ENCODE measurements at places on chromosomes 1 and 21. TPM values are rescaled to one million over a fixed set of nuclear protein-coding genes. Genes with fewer than 3 reads are reported as not detected.
A peak's percentile ranks its signal among the peaks of the same experiment; 100 is the strongest.

DNA sequence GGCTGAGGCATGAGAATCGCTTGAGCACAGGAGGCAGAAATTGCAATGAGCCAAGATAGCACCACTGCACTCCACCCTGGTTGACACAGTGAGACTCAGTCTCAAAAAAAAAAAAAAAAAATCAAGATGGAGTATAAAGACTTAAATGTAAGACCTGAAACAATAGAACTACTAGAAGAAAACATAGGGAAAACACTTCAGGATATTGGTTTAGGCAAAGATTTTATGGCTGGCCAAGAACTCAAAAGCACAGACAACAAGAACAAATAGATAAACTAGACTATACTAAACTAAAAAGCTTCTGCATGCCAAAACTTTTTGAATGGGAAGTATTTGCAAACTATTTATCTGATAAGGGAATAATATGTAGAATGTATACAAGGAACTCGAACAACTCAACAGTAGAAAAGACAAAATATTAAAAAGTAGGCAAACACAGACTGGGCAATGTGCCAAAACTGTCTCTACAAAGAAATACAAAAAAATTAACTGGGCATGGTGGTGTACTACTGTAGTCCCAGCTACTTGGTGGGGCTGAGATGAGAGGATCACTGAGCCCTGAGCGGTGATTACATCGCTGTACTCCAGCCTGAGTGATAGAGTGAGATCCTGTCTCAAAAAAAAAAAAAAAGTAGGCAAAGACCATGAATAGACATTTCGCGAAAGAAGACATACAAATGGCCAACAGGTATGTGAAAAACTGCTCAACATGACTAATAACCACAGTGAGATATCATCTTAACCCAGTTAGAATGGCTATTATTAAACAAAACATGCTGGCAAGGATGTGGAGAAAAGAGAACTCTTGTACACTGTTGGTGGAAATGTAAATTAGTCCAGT is 25.3 kb downstream of the DTL start:
- H3K4me3 ChIP-seq: no peak overlapping the region
- no peak for DNase-seq
- peaks cover 3% of the 10 kb centered on the region for H3K4me1 ChIP-seq
- peak overlapping the region; percentile 30 for H3K27ac ChIP-seq
- peaks cover 69% of the 10 kb centered on the region for H3K36me3 ChIP-seq

GRCh38 chr1:92070892-92071291 is 4.3 kb downstream of the SETSIP start:
- H3K27ac ChIP-seq: no peak overlapping the region
- DNase-seq: no peak
- peaks cover 4% of the 10 kb centered on the region for H3K27me3 ChIP-seq

DNA sequence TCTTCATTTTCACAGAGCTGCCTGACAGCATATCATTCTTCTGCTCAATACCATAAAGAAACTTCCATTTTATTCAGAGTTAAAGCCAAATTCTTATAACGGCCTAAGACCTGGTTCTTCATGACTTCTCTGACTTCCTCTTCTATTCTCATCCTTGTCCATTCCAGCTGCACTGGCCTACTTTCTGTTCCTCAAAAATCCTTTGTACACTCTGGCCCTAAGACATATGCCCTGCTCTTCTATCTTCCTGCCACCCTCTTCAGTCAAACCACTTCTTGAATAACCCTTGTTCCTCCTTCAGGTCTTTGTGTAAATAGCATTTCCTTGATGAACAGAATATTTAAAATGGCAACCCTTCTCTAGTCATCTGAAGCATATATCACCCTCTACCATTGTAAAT is 1338.7 kb upstream of the ADGRL2 start:
- no peak overlapping the region for H3K27ac ChIP-seq
- DNase-seq: no peak
- H3K27me3 ChIP-seq: no peaks in the 10 kb centered on the region
- no peak overlapping the region for H3K4me3 ChIP-seq

DNA sequence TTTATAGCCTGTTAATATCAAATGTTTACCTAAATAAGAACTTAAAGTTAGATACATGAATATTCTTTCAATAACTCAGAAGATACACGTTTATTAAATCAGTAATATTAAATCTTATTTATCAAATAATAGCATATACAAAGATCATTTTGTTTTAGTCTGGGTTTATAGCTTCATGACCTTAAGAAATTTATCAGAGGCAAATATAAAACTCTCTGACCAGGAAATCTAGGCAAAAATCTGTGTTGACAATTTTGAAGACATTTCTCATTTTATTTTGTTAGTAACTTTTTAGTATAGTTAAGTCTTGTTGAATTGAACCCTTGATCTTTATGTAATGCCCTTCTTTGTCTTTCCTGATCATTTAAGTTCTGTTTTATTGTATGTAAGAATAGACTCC is 46.4 kb downstream of the PRKACB start:
- H3K27me3 ChIP-seq: no peaks in the 10 kb centered on the region
- H3K4me1 ChIP-seq: peaks cover 1% of the 10 kb centered on the region
- no peak for DNase-seq
- H3K36me3 ChIP-seq: peaks cover 73% of the 10 kb centered on the region

DNA sequence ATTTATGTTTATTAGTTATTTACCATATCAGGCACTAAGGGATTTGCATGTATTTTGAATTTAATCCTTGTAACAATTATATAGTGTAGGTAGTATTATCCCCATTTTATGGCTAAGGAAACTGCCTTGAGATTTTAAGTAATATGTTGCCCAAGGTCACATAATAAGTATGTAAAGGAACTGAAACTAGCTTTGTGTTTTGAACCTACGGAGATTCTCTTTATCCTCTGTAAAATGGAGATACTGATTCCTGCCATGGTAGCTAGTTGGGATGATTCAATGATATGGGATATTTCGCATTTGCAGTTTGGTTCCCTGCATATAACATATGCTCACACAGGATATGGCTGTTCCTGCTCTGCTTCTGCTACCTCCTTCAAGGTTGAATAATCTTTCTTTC is 144.3 kb downstream of the ST6GALNAC3 start:
- DNase-seq: no peak
- H3K27me3 ChIP-seq: no peaks in the 10 kb centered on the region
- no peaks in the 10 kb centered on the region for H3K36me3 ChIP-seq
- peaks cover 4% of the 10 kb centered on the region for H3K4me1 ChIP-seq
- H3K27ac ChIP-seq: no peak overlapping the region
- H3K4me3 ChIP-seq: no peak overlapping the region

- no peaks in the 10 kb centered on the region for H3K27me3 ChIP-seq
- no peak for DNase-seq
- H3K4me3 ChIP-seq: no peak overlapping the region
- H3K27ac ChIP-seq: no peak overlapping the region
- H3K4me1 ChIP-seq: no peaks in the 10 kb centered on the region
Observed at GRCh38 chr21:32786826-32787225, 15.3 kb upstream of the PAXBP1 start.

DNA sequence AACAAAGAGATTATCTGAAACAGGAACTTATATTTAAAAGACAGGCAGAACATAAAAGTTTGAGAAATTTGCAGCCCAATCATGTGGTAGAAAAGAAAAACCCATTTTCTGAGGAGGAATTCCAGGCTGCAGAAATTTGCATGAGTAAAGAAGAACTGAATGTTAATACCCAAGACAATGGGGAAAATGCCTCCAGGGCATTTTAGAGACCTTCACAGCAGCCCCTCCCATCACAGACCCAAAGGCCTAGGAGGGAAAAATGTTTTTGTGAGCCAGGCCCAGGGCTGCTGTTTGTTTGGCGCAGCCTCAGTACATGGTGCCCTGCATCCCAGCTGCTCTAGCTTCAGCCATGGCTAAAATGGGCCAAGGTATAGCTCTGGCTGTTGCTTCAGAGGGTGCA is 554.3 kb upstream of the CHRM3 start:
- H3K27me3 ChIP-seq: no peaks in the 10 kb centered on the region
- no peaks in the 10 kb centered on the region for H3K36me3 ChIP-seq
- H3K4me1 ChIP-seq: no peaks in the 10 kb centered on the region

DNA sequence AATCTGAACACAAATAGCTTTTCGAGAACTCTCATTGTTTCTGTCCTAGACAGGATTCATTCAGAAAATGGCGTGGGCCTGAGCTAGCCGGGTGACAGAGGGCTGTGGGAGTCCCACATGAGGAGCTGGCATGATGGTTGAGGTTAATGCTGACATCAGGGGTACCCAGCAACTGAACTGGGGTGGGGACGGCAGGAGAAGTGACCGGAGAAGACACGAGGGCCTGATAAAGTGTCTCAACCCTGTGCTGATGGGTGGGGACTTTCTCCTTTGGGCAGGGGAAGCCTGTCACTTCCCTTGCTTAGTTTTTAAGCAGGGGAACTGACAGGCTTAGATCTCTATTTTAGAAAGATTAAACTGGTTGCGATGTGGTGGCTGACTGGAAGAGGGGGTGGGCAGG is 14.6 kb downstream of the CHIT1 start:
- no peaks in the 10 kb centered on the region for H3K4me1 ChIP-seq
- DNase-seq: no peak
- no peaks in the 10 kb centered on the region for H3K36me3 ChIP-seq
- no peak overlapping the region for H3K27ac ChIP-seq
- peaks cover 10% of the 10 kb centered on the region for H3K27me3 ChIP-seq
- H3K4me3 ChIP-seq: no peak overlapping the region

DNA sequence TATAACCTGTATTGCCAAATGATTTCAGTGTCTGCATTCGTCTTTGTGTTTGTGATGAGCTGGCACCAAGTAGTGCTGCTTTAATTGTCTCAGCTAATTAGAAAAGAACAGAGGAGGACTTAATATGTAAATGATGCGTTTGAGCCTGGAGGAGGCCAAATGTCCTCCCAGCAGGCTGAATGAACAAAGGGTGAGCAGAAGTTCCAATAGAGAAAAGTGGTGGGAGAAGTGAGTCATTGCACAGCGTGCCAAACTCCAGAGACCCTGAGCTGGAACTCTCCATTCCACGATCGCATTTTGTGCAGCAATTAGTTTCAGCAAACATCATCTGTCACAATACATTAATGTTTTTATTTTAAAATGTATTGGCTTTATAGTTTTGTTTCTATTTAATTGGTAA is 17.9 kb downstream of the ETV3L start:
- H3K4me3 ChIP-seq: no peak overlapping the region
- peak; percentile 2 for DNase-seq
- no peaks in the 10 kb centered on the region for H3K4me1 ChIP-seq
- no peak overlapping the region for H3K27ac ChIP-seq
- H3K27me3 ChIP-seq: peaks cover 23% of the 10 kb centered on the region

GRCh38 chr1:146029117-146029516 is 7.6 kb upstream of the HJV start:
- no peak for DNase-seq
- H3K27me3 ChIP-seq: peaks cover 21% of the 10 kb centered on the region
- no peaks in the 10 kb centered on the region for H3K36me3 ChIP-seq
- H3K4me1 ChIP-seq: peaks cover 6% of the 10 kb centered on the region

- peaks cover 1% of the 10 kb centered on the region for H3K27me3 ChIP-seq
- peaks cover 14% of the 10 kb centered on the region for H3K36me3 ChIP-seq
- H3K27ac ChIP-seq: no peak overlapping the region
Observed at GRCh38 chr1:231642618-231643017, 16.0 kb downstream of the DISC1 start.

- DNase-seq: no peak
- H3K36me3 ChIP-seq: no peaks in the 10 kb centered on the region
- H3K4me1 ChIP-seq: peaks cover 7% of the 10 kb centered on the region
- peaks cover 45% of the 10 kb centered on the region for H3K27me3 ChIP-seq
- no peak overlapping the region for H3K4me3 ChIP-seq
- H3K27ac ChIP-seq: no peak overlapping the region
Observed at GRCh38 chr1:212518188-212519054, 85.7 kb downstream of the NENF start.

DNA sequence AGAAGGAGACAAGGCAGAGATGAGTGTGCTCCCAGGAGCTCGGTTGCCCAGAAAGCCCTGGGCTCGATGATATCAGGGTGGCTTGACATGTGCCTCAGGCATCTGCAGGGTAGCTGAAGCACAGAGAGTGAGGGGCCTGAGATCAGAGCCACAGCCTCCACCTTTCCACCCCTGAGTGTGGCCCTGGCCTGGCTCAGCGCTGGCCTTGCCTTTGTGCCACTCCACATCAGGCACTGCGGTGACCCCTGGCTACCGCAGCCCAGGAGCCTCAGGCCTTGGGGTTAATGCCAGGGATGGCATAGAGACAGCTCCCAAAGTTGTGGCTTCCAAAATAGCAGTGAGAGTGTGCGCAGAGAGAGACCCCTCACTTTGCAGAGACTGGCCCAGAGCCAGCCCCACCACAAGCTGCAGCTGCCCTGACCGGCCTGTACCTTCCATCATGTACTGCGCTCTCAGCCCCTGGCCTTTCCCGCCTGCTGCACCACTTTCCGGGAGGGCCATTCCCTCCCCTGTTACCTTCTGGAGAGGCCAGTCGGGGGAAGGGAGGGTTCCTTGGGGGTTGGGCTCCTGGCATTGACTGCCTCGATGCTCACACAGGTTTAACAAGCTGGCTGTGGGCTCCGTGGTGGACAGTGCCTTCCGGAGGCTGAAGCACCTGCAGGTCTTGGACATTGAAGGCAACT is 19.5 kb downstream of the PODN start:
- DNase-seq: no peak
- H3K27me3 ChIP-seq: no peaks in the 10 kb centered on the region
- H3K36me3 ChIP-seq: no peaks in the 10 kb centered on the region
- no peaks in the 10 kb centered on the region for H3K4me1 ChIP-seq

- H3K4me1 ChIP-seq: peaks cover 10% of the 10 kb centered on the region
- no peak for DNase-seq
- peaks cover 5% of the 10 kb centered on the region for H3K27me3 ChIP-seq
- no peak overlapping the region for H3K27ac ChIP-seq
Observed at GRCh38 chr1:84847253-84848250, 45.5 kb downstream of the LPAR3 start.

DNA sequence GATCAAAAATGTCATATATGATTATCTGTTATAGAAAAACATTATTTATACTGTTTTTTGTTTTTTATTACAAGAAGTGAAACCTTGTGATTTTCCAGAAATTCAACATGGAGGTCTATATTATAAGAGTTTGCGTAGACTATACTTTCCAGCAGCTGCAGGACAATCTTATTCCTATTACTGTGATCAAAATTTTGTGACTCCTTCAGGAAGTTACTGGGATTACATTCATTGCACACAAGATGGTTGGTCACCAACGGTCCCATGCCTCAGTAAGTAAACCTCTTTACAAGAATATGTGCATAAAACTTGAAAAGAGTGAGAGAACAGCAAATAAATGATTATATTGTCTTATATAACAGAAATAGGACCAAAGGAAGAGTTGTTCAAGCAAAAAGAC is 14.5 kb downstream of the CFHR4 start:
- H3K36me3 ChIP-seq: no peaks in the 10 kb centered on the region
- DNase-seq: no peak
- H3K27me3 ChIP-seq: peaks cover under 1% of the 10 kb centered on the region

Gene SLFNL1
- total RNA-seq: 0.29 TPM

Gene KCNE1
- 0.18 TPM for total RNA-seq

Gene ID3
- total RNA-seq: 34.4 TPM

Gene YARS1
- 175 TPM for total RNA-seq

Gene NBPF6
- not detected for total RNA-seq

Gene RGL1
- total RNA-seq: 1.3 TPM

Gene OR2T3
- total RNA-seq: not detected

Gene UTS2
- 0.16 TPM for total RNA-seq

Gene LCE1B
- total RNA-seq: not detected

Gene CFHR4
- total RNA-seq: not detected

Gene TMPRSS3
- 9.9 TPM for total RNA-seq
